Stimulated activated CD4-positive, alpha-beta T cell treated with anti-CD3 and anti-CD28 coated beads, Interleukin-1b, Interleukin-23, amount 100 ng/mL, for 1 hour (primary cell): ENCODE measurements at places on chromosomes 5 and 9.

DNA sequence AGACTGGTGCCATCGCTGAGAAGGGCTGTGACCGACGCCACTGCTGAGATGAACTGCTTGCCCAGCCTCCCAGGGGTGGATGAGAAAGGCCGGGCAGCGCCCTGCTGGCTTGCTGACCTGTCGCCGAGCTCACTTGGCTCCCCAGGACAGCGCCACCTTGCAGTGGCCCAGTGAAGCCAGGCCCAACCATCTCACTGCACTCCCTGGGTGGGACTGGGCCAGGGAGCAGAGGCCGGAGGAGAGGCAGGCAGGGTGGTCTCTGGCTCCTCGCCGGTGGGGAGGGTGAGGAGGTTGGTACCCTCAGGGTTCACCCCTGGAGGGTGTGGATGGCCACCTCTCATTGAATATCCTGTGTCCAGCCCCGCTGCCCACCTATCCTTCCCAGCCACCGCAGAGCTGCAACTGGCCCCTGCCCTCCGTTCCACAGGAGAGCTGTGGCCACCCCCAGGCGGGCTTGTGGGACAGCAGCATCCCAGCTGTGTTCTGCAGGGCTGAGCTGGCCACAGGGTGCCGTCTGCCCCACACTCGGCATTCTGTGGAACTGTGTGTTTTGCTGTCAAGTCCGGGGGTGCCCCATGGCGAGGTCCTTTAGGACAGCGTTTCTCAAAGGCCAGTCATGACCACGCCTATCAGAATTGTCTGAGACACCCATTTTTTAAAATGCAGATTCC, 41.0 kb upstream of the FCN2 start:
- no peak for DNase-seq

DNA sequence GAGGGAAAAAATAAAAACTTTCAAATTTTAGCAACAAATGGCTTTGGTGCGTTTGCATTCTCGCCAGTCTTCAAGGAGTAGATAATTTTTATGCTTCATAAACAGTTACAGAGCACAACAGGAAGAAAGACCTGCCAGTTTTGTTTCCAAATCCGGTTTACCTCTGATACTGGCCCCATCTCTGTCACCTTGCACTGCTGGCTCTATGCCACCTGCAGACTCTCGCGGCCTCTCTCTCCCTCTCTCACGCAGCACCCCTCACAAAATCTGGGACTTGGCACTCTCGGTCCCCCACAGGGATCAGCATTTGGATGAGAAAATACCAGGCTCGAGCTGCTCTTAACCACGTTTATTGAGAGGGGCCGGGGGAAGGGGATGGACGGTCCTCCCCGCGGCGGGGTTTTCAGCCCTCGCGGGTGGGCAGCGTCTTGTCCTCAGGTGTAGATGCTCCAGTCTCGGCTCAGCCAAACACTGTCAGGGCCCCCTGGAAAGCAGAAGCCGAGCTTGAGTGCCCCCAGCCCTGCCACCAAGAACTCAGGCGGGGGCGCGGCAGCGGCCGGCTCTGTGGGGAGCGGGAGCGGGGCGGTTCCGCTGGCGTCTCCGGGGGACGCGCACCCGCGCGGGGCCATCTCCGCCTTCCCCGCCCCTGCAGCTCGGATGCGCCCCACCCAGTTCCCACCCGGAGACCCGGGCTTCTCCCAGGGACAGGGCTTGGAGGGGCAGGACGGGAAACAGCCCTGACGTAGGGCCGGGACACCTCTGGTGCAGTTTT, 1.3 kb downstream of the SCGB3A1 start:
- no peak for DNase-seq

DNA sequence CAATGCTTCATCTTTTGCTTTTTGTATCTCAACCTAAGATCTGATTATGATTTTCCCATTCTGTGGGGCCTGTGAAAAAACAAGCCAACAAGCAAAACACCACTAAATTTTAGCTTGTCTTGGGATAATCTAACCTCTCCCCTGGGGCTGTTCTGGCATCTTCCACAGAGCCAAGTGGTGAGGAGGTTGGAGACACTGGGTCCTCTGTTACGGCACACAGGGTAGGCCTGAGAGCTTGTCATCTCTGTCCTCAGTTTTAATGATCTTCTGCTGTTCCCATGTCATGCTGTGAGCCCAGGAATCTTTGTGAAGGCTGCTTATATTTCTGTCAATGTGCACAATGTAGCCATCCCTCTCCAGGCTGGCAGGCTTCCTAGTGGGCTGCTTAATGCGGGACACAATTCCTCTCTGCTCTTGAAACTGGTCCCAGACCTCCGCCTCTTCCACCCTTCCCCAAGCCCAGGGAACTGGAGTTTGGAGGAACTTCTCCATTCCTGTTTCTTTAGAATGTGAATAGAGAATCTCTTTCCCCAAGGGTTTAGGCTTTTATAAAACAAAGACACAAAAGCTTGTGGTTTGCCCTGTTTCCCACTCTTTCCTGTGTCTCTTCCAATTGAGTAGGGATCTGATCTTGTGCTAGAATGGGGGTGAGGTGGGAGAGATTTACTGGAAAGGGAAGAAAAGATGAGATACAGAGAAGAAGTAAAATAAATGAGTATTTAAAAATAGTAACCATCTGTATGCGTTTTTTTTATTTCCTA, 30.9 kb upstream of the SEMA6A start:
- DNase-seq = no peak

DNA sequence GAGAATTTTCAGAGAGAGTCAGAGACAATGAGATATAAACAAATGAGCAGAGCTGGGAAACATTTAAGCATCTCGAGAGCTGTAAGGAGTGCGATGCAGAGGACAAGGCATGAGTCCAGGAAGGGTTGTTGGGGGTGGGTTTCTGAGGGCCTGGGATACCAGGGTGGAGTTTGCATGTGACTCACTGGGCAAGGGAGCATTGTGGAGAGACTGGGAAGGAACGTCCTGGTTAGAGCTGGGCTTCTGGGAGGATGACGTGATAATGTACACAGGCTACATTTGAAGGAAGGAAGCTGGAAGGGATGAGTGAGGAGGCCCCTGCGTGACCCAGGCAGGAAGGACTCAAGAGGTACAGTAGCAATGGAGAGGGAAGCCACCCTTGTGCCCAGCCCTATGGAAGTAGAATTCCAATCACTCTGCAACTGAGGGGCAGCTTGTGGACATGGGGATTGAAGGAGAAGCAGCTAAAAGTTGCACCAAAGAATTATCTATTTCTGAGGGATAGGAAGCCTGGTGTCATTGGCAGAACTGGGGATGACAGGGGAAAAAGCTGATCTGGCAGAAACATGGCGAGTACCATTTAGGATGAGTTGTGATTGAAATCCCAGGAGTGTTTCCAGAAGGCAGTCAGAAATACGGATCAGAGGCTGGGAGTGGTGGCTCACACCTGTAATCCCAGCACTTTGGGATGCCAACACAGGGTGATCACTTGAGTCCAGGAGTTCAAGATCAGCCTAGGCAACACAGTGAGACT, 59.3 kb upstream of the AFAP1L1 start:
- no peak for DNase-seq

DNA sequence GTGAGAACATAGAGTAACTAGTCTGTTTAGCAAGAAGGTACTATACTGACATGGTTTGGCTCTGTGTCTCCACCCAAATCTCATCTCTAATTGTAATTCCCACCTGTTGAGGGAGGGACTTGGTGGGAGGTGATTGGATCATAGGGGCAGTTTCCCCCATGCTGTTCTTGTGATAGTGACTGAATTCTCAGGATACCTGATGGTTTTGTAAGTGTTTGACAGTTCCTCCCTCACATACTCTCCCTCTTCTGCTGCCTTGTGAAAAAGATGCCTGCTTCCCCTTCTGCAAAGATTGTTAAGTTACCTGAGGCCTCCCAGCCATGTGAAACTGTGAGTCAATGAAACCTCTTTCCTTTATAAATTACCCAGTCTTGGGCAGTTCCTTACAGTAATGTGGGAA, 240.4 kb upstream of the ST8SIA4 start:
- DNase-seq = no peak

- DNase-seq = no peak
Measured at GRCh38 chr5:1028481-1029281, 20.1 kb downstream of the NKD2 start.

DNA sequence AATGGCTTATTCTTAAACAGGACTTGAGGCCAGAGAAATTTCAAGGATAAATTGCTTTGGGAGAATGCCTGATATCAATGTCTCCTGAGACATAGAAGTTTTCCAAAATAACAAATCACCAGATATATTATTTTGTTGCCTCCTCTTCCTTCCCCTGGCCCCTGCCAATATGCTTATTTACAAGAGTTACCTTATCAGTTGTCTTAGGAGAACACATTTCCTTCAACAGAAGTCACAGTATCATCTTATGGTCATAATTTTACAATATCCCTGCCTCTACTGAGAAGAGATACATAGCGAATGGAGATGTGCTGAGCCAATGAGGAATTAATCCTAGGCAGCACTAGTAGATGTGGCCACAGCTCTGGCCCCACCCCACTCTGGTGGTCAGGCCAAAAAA, 43.1 kb downstream of the TMEM252 start:
- no peak for DNase-seq

DNA sequence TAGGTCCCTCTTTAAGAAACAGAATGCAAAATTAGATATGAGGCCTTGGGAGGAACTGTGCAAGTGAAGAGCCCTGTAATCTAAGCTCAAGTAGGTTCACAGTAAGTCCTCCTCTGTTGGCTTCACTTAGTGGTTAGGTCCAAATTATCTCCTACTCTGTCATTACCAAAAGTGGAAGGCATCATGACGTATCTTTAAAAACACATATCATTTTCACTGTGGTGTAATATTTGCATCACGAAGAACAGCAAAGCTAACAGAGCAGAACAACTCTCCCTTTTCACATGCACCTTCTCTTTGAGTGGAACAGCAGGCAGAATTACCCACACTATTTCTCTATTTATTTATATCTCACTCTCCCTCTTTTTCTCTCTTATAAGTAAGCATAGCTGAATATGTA, 240.5 kb upstream of the CCNH start:
- no peak for DNase-seq

- no peak for DNase-seq
Measured at GRCh38 chr5:168427224-168427623, 59.0 kb upstream of the RARS1 start.

- no peak for DNase-seq
Measured at GRCh38 chr9:72185561-72185960, 36.3 kb downstream of the GDA start.

GRCh38 chr9:99299211-99300102, 77.4 kb downstream of the SEC61B start:
- DNase-seq = no peak

GRCh38 chr5:157184117-157184670, 3.6 kb downstream of the ITK start:
- DNase-seq = no peak

GRCh38 chr9:109488351-109488750, 9.8 kb downstream of the PTPN3 start:
- no peak for DNase-seq

DNA sequence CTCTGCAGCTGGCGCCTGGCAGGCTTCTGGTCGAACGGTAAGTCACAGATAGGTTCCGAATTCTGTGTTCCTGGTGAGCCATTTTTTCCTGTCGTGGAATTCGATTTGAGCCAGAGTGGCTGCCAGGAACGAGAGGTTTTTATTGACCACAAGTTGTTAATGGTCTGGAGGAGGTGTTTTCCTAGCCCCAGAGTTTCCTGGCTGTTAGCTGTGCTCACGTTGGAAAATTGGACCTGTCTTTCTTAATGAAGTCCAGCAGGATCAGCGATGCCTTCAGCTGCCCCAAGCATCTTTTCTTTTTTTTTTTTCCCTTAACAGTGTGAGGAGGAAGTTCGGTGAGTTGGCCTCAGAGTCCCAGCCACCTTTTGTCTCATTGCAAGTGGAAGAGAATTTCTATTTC, 62.9 kb downstream of the COL5A1 start:
- DNase-seq = no peak

- DNase-seq = no peak
Measured at GRCh38 chr5:128538000-128538249, at the start of gene FBN2. Gene FBN2 (minus strand): TSS chr5:128538245. CDS start chr5:128537603, 642 bp downstream.

- no peak for DNase-seq
Measured at GRCh38 chr9:123710299-123710698, 219.6 kb downstream of the DENND1A start.

DNA sequence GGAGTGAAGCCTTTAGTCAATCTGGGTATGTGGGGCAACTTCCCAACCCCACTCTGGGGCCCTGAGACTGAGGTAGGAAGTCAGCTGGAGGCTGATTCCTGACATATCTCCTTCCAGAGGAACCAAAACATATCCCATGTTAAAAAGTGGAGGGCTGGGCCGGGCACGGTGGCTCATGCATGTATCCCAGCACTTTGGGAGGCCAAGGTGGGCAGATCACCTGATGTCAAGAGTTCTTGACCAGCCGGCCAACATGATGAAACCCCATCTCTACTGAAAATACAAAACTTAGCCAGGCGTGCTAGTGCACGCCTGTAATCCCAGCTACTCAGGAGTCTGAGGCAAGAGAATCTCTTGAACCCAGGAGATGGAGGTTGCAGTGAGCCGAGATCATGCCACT, 44.0 kb downstream of the CXXC5 start:
- DNase-seq = no peak

DNA sequence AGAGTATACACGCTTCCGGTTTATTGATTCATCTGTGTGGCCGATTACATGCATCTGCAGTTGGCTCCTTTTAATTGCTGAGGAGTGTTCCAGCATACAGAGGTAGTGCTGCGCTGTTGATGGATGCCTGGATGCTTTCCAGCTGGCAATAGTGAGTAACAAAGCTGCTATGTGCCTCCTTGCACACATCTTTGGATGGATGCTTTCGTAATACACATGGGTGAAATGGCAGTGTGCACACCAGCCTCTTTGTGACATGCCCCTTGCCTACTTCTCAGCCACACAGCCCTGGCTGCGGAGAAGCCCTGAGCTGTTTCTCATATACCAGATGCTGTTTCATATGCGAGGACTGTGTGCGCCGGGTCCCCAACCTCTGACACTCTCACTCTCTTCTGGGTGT, 151.0 kb downstream of the GADD45G start:
- no peak for DNase-seq

GRCh38 chr5:138949988-138950387, 74.9 kb upstream of the LRRTM2 start:
- no peak for DNase-seq

GRCh38 chr5:125036494-125036893, 290.1 kb upstream of the ZNF608 start:
- DNase-seq = no peak

- DNase-seq = no peak
Measured at GRCh38 chr9:6428940-6429889, 16.2 kb downstream of the UHRF2 start.

- no peak for DNase-seq
Measured at GRCh38 chr9:119453490-119453911, 84.3 kb upstream of the BRINP1 start.

DNA sequence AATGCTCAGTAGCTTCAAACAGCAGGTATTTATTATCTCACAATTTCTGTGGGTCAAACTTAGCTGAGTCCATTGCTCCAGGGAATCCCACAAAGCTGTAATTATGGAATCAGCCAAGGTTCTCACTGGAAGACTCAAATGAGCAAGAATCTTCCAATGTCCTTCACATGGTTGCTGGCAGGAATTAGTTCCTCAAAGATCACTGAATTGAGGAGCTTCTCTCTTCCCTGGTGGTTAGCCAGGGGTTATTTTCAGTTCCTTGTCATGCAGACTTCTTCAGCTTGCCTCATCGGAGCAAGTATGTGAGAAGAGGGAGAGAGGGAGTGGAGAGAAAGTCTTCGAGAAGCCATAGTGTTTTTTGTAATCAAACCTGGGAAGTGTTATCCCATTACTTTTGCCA, 2331.9 kb downstream of the MAT2B start:
- DNase-seq = no peak

GRCh38 chr5:68137511-68138140, 77.9 kb upstream of the PIK3R1 start:
- DNase-seq = no peak

GRCh38 chr9:114643896-114644295, 13.7 kb downstream of the TEX53 start:
- no peak for DNase-seq

- DNase-seq = no peak
Measured at GRCh38 chr5:62587737-62588136, 9.1 kb downstream of the LRRC70 start.
